ENCODE measurements at places on chromosomes 1 and 21.

GRCh38 chr1:97247196-97247595, 525.6 kb downstream of the PTBP2 start:
- no peaks in the 10 kb centered on the region for H3K36me3 ChIP-seq
- H3K4me1 ChIP-seq: no peaks in the 10 kb centered on the region
- no peak overlapping the region for H3K27ac ChIP-seq
- no peak overlapping the region for H3K4me3 ChIP-seq
- no peak for DNase-seq

DNA sequence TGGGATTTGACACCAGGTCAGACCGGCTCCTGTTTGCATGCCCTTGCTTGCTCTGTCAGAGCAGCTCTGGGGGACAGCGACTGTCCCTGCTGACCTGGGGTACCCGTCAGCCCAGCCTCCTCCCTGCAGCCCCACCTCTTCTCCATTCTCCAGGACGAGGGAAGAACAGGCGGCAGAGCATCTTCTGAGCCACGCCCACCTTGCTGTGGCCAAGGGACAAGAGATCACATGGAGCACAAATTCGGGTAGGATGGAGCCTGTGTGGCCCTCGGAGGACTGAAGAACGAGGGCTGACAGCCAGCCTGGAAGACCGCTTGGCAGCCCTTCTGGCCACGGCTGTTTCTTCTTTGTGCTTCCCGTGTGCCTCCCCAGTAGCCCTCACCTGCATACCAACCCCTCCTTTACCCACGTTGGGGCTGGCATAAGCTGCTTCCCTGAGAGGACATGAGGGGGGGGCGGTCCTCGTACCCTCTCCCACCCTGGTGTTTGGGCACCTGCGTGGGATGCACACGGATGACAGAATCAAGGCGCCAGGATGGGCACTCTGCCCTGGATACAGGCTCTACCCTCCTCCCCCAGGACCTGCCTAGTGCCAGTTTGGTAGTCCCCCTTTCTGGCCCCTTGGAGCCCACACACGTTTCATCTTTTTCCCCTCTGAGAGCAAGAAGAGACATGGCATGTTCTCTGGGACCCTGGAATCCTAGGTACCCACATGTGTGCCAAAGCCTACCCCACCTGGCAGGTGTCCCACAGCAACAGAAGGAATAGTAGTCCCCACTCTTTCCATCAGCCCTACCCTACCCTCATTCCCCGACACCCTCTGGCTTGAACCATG, 26.9 kb downstream of the CDK18 start:
- H3K4me1 ChIP-seq: no peaks in the 10 kb centered on the region
- no peaks in the 10 kb centered on the region for H3K27me3 ChIP-seq
- no peak overlapping the region for H3K27ac ChIP-seq
- no peak overlapping the region for H3K4me3 ChIP-seq
- DNase-seq: no peak

- no peak overlapping the region for H3K4me3 ChIP-seq
- no peaks in the 10 kb centered on the region for H3K27me3 ChIP-seq
- no peak overlapping the region for H3K27ac ChIP-seq
Observed at GRCh38 chr1:209692745-209693504, 11.7 kb upstream of the HSD11B1 start.

- no peaks in the 10 kb centered on the region for H3K27me3 ChIP-seq
- H3K36me3 ChIP-seq: no peaks in the 10 kb centered on the region
- DNase-seq: no peak
- no peak overlapping the region for H3K4me3 ChIP-seq
- no peaks in the 10 kb centered on the region for H3K4me1 ChIP-seq
- H3K27ac ChIP-seq: no peak overlapping the region
Observed at GRCh38 chr21:46269466-46269865, 15.9 kb downstream of the MCM3AP start.

DNA sequence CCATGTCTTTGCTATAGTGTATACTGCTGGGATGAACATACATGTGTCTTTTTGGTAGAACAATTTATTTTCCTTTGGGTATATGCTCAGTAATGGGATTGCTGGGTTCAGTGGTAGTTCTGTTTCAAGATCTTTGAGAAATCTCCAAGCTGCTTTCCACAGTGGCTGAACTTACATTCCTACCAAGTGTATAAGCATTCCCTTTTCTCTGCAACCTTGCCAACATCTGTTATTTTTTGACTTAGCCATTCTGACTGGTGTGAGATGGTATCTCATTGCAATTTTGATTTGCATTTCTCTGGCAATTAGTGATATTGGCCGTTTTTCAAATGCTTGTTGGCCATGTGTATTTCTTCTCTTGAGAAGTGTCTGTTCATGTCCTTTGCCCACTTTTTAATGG, 37.5 kb upstream of the ANGPTL1 start:
- no peak for DNase-seq
- H3K36me3 ChIP-seq: no peaks in the 10 kb centered on the region
- H3K27me3 ChIP-seq: no peaks in the 10 kb centered on the region

GRCh38 chr1:248828845-248829244, 3.1 kb upstream of the SH3BP5L start:
- H3K4me3 ChIP-seq: no peak overlapping the region
- no peaks in the 10 kb centered on the region for H3K36me3 ChIP-seq
- peaks cover 19% of the 10 kb centered on the region for H3K4me1 ChIP-seq
- no peaks in the 10 kb centered on the region for H3K27me3 ChIP-seq

DNA sequence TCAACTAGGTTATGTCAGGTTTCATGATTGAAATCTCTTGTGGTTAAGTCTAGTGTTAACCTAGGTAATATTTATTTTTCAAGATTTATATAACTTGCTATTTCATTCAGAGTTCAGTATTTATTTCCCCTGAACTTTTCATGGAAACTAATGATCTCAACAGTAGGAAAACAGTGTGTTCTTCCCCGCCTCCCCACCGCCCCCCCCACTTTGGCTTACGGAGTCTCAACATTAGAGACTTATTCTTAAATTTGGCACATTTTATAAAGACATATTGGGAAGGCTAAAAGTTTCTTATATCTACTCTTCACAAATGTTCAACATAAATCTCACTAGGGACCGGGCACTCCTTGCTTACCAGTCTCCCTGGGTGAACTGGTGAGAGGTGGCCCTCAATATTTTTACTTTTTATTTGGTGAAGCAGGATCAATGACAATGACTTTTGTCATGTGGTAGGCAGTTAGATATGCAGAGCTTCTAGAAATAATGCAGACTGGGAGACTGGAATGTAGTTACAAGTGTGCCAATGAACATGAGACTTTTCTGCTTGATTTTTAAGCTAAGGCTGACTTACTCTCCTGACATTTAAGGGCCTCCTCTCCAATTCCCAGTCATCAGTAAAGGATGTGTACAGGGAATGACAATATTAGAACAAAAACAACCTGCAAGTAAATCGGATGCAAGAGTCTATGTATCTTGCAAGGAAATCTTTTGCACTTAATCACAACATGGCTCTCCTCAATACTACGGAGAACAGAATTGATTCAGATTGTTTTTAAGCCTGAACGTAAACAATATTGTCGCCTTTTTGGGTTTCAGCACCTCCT, 1.7 kb upstream of the MAN1A2 start:
- no peaks in the 10 kb centered on the region for H3K27me3 ChIP-seq
- DNase-seq: peak; percentile 17
- no peaks in the 10 kb centered on the region for H3K36me3 ChIP-seq
- H3K4me3 ChIP-seq: peak overlapping the region; percentile 95
- no peak overlapping the region for H3K27ac ChIP-seq
- H3K4me1 ChIP-seq: peaks cover 46% of the 10 kb centered on the region

GRCh38 chr1:200558866-200559459, 61.6 kb downstream of the KIF14 start:
- no peaks in the 10 kb centered on the region for H3K36me3 ChIP-seq
- peak; percentile 21 for DNase-seq
- no peaks in the 10 kb centered on the region for H3K4me1 ChIP-seq
- no peaks in the 10 kb centered on the region for H3K27me3 ChIP-seq
- no peak overlapping the region for H3K27ac ChIP-seq
- no peak overlapping the region for H3K4me3 ChIP-seq

DNA sequence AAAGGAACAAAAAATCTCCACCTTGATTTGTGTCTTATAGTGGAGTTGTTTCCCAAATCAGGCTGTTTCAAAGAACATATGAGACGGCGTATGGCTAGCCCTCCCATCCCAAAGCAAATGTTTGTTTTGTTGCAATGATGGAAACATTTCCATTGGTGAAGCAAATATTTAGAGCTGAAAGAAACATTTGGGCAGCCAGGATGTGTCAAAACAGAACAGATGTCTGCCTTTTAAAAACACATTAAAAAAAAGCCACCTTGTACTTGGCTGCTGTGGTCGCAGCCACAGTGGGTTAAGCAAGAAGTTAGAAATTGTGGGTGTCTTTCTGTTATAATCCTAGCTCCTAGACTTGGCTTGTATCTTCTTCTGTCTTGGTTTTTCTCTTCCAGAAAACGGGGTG, 116.3 kb downstream of the PEX14 start:
- DNase-seq: no peak
- no peak overlapping the region for H3K4me3 ChIP-seq
- no peaks in the 10 kb centered on the region for H3K27me3 ChIP-seq
- H3K27ac ChIP-seq: no peak overlapping the region
- H3K4me1 ChIP-seq: peaks cover 4% of the 10 kb centered on the region

DNA sequence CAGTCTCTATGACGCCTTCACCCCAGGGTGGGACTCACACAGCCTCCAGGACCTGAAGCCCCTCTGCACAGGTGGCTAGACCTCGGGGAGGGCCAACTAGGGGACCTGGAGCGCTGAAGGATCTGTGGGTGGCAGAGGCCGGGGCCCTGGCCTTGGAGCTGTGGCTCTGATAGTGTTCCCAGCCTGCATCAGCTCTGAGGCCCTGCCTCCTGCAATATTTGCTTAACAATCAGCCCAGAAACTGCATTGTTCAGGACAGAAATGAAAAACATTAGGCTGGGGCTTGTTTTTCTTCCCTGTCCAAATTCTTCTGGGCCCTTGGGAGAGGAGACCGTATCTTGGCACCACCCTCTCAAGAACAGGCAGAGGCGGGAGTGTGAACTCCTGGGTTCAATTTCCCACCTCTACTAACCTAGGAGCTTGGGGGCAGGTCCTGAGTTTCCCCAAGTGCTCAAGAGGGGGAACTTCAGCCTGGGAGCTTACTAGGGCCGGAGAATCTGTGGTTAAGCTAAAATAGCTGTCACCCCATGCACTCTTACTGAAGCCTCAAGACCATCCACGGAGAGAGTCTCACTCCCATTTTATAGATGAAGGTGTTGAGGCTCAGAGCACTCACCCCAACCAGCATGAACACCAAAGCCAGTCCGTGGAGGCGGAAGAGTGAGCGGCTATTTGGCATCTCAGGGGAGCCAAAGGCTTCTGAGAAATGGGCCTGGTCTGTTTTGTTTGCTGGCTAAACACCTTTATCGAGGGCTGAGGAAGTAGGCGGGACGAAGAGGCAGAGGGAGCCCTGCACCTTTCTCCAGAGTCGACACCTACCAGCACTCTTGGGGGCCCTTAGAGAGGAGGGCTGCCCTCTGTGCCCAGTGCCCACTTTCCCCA, 18.8 kb upstream of the CASZ1 start:
- H3K27ac ChIP-seq: no peak overlapping the region
- no peaks in the 10 kb centered on the region for H3K27me3 ChIP-seq
- H3K4me3 ChIP-seq: no peak overlapping the region
- no peak for DNase-seq
- H3K36me3 ChIP-seq: no peaks in the 10 kb centered on the region

All from adrenal gland (tissue), 19 donors.